ENCODE measurements at places on chromosomes 13 and 19. TPM values are rescaled to one million over a fixed set of nuclear protein-coding genes. Genes with fewer than 3 reads are reported as not detected.

- no peak for DNase-seq
Observed at GRCh38 chr19:29245215-29245614, 32.3 kb upstream of the UQCRFS1 start.

GRCh38 chr13:19726611-19727010, 56.1 kb downstream of the PSPC1 start:
- no peak for DNase-seq

- no peak for DNase-seq
Observed at GRCh38 chr13:107238262-107238981, 670.5 kb upstream of the ARGLU1 start.

GRCh38 chr13:29978211-29978610, 127.8 kb upstream of the UBL3 start:
- no peak for DNase-seq

DNA sequence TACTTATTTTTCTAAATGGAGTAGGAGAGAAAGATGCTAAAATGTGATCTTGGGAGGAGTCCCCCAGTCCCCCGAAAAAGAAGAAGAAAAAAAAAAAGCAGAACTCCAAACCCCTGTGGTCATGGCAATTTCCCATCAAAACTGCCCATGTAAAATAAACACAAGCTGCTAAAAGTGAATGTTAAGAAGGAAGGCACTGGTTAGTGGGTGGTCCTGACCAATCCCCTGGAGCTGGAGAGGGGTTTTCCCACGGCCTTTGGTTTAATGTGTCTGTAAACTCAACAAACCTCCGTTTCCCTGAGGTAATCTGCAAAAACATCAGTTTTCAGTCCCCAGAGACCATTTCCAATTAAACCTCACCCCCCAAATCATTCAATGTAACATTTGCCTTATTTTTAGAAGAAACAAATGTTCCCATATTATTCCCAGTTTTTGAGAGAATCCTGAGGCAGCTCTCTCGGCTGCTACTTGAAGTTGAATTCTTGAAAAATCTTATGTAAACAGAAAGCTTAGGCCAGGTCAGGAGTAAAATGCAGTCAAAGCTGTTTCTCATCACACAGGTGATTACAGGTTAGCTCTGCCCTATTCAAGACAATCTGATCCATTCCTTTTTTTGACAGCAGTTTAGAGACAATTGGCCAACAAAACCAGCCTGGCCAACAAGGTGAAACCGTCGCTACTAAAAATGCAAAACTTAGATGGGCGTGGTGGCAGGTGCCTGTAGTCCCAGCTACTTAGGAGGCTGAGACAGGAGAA, 17.0 kb downstream of the RAB3D start:
- DNase-seq = no peak

DNA sequence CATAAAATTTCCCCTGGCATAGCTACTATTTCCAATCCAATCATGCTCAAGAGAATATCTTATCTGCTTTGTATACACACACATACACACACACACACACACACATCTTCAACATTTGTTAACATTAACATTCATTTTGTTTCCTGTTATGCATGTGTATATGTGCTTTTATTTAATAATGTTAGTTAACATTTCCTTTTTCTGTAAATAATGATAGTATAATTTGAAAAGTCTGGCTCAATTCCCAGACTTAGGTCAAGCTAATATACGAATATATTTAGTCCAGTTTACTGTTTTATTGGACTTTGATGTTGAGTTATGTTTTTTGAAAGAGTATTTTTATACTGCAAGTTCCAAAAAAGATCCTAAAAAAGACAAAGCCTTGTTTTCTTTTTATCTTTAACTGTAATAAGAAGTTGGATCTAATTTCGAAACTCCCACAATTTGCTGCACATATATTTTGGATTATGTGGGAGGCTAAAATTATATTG, 1072.4 kb downstream of the EFNB2 start:
- no peak for DNase-seq

- DNase-seq = no peak
Observed at GRCh38 chr13:33459702-33460101, 174.1 kb upstream of the STARD13 start.

- peak; percentile 99 for DNase-seq
Observed at GRCh38 chr19:8592231-8593009, 15.2 kb upstream of the MYO1F start.

DNA sequence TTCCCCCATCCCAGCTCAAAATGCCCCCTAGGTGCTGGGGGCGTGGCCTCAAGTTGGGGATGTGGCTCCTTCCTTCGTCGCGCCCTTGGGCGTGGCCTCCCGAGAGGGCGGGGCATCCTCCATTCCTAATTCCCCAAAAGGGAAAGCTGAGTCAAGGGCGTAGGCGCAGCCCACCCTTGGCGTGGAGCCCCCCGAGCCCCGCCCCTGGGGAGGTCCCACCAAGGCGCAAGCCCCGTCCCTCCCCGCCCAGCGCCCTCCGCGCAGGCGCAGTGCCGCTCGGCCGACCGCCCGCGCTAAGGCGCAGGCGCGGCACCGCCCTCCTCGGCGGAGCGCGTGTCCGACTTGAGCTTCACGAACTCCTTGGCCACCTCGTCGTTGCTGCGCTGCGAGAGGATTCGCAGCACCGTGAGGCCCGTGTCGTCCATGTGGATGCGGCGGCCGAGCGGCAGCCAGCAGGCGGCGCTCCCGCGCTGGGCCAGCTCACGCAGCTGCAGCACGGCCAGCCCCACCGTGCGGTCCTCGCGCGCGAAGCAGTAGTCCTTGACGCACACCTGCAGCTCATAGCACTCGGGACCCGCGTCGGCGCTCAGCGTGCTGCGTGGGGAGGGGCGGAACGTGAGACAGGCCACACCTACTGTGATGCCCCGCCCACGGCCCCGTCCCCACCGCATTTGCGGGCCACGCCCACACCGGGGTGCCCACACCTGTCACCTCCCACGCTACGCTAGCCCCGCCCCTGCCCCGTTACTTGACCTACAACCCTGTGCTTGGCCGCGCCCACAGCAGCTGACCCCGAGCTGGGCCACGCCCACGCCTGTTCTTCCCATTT, 50.5 kb downstream of the COLGALT1 start:
- peak; percentile 85 for DNase-seq

GRCh38 chr19:39817888-39818561, 15.9 kb downstream of the DYRK1B start:
- no peak for DNase-seq

DNA sequence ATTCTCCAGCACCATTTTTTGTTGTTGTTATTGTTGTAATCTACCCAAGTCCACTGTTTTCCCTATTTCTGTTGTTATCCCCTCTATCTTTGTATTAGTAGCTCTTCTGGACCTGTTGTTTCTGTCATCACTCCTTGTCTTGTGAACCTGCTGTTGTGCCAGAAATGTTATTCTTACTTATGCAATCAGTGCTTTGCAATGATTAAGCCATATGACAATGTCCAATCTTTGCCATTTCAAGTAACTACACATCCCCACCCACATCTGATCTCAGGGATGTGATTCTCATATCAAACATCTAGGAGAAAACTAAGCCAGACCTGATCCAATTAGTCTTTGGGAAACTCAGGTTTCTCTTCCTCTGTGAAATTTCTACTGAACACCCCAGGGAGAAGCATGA, 472.6 kb upstream of the KLHL1 start:
- no peak for DNase-seq

DNA sequence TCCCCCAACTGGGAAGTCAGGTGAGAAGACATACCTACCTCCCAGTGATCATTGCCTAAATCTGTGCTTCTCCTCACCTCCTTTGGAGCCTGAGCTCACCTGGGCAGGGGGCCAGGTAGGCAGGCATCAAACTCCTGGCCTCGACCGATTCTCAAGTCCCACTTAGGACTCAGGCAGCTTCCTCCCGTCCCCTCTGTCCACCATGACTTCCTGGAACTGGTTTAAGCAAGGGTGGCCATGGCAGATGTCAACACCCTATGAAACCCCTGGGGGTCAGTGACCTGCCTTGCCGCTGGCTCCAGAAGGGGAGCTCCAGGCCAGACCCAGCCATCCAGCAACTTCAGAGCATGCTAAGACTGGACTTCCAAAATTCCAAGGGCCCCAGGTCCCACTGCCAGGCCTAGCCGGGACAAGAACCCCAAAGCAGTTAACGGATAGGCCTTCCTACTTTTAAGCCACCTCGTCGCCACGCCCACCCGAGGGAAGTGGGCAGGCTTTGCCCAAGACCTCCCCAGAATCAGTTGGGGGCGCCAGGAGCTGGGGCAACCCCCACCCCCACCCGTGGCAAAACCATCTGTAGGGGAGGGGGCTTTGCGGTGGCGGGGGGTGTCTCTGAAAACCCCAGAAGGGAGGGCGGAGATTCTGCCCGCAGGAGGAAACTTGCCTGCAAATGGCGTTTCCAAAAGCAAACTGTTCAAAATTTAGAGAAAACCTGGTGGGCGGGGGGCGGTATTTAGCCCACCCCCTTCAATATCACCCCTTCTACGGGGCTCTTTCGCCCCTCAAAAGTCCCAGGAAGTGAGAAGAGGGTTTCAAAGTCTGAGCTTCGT, 657 bp downstream of the PLIN3 start:
- peak; percentile 59 for DNase-seq

- no peak for DNase-seq
Observed at GRCh38 chr13:108494991-108495645, 134.3 kb upstream of the MYO16 start.

GRCh38 chr19:51461723-51462161, 3.5 kb upstream of the SIGLEC8 start:
- DNase-seq = no peak

GRCh38 chr13:94464771-94465170, 14.7 kb downstream of the DCT start:
- DNase-seq = peak; percentile 60

DNA sequence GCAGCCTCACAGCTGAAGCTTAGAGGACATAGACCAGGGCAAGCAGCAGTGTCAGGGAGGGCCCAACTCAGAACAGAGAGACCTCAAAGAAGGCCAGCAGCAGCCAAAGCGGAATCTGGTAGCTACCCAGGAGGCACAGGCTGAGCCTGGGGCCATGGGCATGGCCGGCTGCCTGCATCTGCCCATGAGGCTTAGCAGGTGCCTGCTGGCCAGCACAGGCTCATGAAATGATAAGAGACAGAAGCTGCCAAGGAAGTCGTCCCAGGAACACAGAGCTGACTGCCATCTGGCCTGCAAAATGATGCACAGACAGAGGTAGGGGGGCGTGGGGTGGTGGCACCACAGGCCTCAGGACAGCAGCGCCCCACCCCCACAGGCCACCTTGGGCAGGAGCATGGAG, 29.2 kb downstream of the TUBA3C start:
- no peak for DNase-seq

- DNase-seq = no peak
Observed at GRCh38 chr19:40785526-40785925, 7.5 kb downstream of the RAB4B start.

DNA sequence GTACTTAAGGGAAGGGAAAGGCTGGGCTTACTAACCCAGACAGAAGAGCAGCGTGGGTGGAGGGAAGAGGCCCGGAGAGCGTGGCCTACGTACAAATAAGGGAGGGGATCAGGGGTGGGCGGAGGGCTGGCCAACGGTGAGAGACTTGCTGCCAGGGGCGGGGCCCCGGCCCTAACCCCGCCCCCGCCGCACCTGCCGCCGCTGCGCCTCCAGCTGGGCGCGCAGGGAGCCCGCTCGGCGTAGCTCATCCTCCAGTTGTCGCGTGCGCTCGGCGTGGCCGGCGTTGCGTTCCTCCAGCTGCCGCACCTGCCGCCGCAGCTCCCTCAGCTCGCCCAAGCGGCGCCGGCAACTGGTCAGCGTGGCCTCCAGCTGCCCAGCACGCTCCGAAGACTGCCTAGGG, 5.7 kb downstream of the HOOK2 start:
- DNase-seq = peak; percentile 84

DNA sequence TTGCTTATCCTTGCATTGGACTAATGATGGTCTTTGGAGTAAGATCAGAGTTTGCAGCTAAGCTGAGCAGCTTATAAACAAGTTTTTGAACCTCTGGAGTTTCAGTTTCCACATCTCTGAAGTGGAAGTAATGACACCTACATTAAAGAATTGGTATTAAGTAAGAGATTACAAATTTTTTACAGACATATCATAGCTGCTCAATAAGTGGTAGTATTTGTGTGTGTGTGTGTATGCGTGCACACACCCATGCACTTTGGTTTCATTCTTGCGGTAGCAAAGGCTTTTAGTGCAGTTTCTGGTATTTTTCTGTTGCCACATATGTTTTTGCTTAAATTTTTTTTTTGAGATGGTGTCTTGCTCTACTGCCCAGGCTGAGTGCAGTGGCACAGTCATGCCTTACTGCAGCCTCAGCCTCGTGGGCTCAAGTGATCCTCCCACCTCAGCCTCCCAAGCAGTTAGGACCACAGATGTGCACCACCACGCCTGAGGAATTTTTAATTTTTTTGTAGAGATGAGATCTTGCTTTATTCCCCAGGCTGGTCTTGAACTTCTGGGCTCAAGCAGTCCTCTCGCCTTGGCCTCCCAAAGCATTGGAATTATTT, 4.5 kb downstream of the NAA16 start:
- DNase-seq = no peak

DNA sequence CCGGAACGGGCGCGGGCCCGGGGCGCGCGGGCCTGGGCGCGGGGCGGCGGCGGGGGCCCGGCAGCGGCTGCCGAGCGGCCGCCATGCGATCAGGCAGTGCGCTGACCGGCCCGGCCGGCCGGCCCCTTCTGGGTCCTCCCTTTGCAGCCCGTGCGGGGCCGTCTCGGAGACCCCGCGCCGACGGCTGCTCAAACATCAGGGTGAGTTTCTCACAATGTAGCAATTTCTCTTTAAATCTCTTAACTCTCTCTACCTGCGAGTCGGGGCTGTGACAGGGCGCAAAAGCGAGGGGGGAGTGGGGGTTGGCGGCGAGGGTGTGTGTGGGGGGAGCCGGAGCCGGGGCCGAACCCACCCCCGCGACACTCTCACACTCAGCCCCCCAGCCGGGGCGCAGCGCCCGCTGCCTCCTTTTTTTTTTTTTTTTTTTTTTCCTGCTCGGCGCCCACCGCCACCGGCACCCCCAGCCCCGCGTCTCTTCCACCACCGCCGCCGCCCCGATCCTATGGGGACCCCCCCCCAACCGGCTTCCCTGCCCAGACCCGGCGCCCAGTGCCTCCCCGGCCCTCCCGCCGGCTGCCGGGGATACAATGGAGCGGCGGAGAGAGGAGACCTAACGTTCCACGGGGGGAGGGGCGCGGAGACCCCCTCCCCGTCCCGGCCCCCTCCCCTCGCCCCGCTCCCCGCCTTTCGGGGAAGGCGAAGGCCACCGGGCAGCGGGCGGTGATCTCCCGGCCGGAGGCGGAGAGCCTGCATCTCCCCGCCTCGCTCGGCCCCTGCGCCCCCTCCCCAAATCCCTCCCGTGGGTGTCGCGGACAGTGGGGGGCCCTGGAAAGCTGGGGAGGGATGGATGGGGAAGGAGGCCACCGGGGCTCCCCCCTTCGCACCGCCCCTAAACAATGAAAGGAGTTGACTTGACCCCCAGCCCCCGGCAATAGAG, at the start of gene BICRA:
Gene BICRA, plus strand, starts transcription at position 166 of the 937 bp plus-strand sequence. CDS start 64,441 bp downstream, outside the sequence.
- DNase-seq = peak; percentile 83

DNA sequence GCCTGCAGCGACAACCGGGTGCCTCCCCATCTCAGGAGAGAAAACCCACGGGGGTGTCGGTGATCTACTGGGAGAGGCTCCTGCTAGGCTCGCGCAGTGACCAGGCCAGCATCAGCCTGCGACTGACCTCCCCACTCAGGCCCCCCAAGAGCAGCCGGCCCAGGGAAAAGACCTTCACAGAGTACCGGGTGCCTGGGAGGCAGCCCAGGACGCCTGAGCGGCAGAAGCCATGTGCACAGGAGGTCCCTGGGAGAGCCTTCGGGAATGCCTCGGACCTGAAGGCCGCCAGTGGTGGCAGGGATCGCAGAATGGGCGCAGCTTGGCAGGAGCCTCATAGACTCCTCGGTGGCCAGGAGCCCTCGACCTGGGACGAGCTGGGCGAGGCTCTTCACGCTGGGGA, 3.9 kb downstream of the ZNF324B start:
- no peak for DNase-seq

LIPE gene
- 31.8 TPM for total RNA-seq

ZNF8 gene
- 3.7 TPM for total RNA-seq

ANKRD24 gene
- total RNA-seq = 1.8 TPM

OR7A5 gene
- not detected for total RNA-seq

JSRP1 gene
- total RNA-seq = 1.2 TPM

IGFL2 gene
- total RNA-seq = not detected

HNRNPA1L2 gene
- total RNA-seq = 8.5 TPM
